Mesenteric fat pad (tissue), 1 donor: ENCODE measurements at places on chromosomes 11 and 22.

GRCh38 chr22:42758931-42759629, 38.4 kb upstream of the A4GALT start:
- DNase-seq = no peak

- no peak for DNase-seq
Measured at GRCh38 chr11:43825217-43825816, 55.3 kb upstream of the ALKBH3 start.

- no peak for DNase-seq
Measured at GRCh38 chr11:10728154-10728553, 22.9 kb upstream of the CTR9 start.

GRCh38 chr11:112522536-112522935, 261.9 kb upstream of the PLET1 start:
- no peak for DNase-seq

DNA sequence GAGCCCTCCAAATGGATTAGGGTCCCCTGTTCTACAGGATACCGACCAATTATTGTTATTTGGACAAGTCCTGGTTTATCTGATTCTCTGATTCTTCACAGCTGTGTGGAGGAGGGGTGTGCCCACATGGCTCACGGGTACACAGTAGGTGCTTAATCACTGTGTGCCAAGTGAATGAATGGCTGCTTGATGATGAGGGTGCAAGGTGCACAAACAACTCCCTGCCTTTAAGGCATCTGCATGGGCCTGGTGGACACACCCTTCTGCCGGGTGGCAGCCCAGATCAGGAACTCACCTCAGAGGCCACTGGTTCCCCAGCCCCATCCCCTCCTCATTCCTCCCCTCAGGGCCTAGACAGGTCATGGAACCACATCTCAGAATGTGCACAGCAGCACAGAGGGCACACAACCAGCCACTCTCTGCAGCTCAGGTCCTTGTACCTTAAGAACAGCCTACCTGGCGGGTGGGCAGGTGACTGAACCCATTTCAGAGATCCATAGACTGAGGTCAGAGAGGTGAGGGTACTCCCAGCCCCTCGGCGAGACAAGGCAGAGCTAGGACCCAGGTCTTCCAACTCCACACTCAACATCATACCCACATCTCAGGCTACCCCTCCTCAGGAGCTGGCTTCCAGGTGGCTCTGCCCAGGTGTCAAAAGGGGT, 50.3 kb downstream of the SHANK2 start:
- DNase-seq = no peak

- no peak for DNase-seq
Measured at GRCh38 chr11:117256573-117256972, 24.1 kb downstream of the RNF214 start.
